ENCODE measurements at places on chromosomes 16 and 17.

- DNase-seq, result no peak
Measured at GRCh38 chr16:73199214-73199613, 151.3 kb upstream of the ZFHX3 start.

DNA sequence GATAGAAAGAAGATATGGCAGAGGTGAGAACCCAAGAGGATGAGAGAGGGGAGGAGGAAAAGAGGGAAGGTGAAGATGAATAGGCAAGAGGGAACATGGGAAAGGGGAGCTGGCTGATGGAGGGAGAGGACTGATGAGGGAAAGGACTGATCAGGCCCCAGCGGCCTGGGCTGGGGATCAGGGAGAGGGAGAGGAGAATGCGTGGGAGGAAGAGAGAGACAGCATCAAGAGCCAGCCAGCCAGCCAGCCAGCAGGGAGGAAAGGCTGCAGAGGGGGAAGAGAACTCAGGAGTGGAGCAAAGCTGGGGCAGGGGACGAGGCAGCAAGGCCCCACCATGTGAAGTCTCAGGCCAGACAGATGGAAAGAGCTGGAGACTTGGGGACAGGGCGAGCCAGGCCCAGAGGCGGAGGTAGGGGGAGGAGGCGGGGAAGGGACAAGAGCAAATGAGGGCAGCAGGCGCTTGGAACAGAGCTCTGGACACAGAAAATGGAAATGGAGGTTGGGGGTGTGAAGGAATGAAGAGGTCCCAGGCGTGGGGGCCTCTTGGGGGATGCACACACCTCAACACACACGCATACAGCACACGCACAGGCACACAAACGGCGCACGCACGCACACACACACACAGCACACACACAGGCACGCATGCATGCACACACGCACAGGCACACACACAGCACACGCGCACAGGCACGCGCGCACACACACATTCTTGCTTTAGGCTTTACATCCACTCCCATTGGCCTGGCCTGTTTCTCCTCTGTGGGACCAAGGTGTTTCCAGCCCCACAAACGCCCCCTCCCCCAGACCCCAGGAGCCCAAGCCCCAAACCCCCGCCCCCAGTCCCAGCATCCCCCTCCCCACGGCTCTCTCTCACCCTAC is 12.3 kb downstream of the DLG4 start:
- no peak for DNase-seq

- no peak for DNase-seq
Measured at GRCh38 chr16:82373976-82374375, 204.0 kb upstream of the MPHOSPH6 start.

DNA sequence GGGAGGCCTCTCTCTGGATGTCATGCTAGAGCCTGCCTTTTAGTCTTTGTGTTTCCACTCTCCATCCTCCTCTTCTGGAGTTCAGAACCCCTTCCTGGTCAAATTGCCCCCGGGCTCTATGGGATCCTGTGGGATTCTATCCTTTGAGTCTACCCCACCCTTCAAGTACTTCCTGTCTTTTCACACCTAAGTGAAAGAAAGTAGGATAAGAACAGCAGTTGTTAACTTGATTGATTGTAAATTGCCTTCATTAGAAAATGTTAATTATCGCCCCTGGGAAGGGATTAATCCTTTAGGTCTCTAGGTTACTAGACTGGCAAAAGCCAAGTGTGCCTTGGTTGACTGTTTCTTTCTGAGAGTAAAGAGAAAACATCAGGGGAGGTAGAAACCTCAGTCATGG is 30.1 kb downstream of the PRKCB start:
- no peak for DNase-seq

- DNase-seq, result no peak
Measured at GRCh38 chr16:11682655-11683096, 14.4 kb downstream of the SNN start.

Data from esophagus muscularis mucosa (tissue), 4 donors.